ENCODE measurements at places on chromosomes 4 and X.
A peak's percentile ranks its signal among the peaks of the same experiment; 100 is the strongest.

- DNase-seq, result no peak
These were observed 19.7 kb downstream of the ZFP42 start for GRCh38 chr4:188015025-188015940.

DNA sequence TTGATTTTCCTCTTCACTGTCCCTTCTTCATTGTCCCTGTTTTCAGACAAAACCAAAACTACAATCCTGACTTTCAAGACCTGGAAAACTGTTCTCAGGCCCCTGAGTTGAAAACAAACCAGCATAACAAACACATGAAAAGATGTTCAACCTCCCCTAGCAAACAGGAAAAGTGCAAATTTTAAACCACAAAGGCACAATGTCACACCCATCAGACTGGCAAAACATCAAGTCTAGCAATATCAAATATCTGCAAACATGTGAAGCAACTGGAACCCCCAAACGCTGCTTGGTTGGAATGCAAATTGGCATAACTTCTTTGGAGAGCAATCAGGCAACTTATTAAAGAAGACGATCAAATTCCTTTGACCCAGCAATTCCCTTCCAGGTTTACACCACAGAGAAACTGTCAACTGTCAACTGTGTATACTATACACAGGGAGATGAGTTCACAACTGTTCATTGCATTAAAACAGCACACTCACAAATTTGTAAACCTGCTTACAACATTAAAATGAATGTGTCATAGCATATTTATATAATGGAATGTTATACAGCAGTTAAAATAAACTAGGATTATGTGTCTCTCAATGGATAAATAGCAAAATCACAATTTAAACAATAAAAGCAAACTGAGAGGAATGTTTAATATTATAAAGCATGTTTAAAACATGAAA, 7.0 kb downstream of the USP46 start:
- no peak for DNase-seq

- DNase-seq, result no peak
These were observed 31.6 kb downstream of the ETDC start for GRCh38 chrX:135340831-135341230.

- no peak for DNase-seq
These were observed 94.5 kb upstream of the PRKX start for GRCh38 chrX:3807906-3808305.

DNA sequence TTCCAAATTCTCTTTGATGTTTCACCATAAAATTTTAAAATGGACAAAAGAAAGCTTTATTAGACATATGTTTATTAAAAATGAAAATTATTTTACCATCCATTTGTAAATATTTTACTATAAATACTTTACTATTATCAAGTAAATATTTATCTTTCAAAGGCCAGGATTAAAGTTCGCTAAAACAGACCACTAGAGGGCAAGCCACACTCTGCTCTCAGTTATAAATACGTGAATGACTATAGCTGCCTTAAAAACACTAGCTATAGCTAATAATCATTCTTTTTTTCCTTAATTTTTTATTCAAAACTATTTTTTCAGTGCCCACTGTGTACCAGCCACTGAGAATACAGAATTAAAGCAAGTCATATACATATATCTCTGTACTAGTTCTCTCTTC, 38.6 kb downstream of the UNC5C start:
- peak; percentile 17 for DNase-seq

DNA sequence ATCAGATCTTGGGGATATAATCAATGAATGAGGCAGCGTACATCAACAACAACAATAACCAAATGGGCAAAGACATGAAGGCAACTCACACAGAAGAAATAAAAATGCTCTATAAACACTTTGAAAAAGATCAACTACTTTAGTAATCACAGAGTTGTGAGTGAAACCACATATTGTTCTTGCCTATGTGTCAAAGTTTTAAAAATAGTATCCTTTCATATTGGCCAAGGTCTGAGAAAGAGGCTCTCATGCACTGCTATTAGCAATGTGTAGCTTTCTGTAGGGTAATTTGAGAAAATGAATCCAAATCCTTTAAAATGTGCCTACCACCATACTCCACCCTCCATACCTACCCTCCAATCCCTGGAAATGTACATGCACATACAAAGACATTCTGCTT, 25.0 kb downstream of the COQ2 start:
- no peak for DNase-seq

- DNase-seq, result no peak
These were observed 189.2 kb downstream of the SHROOM3 start for GRCh38 chr4:76624241-76624681.
